RWPE2 (cell line): ENCODE measurements at places on chromosomes 6 and 20.
A peak's percentile ranks its signal among the peaks of the same experiment; 100 is the strongest.

DNA sequence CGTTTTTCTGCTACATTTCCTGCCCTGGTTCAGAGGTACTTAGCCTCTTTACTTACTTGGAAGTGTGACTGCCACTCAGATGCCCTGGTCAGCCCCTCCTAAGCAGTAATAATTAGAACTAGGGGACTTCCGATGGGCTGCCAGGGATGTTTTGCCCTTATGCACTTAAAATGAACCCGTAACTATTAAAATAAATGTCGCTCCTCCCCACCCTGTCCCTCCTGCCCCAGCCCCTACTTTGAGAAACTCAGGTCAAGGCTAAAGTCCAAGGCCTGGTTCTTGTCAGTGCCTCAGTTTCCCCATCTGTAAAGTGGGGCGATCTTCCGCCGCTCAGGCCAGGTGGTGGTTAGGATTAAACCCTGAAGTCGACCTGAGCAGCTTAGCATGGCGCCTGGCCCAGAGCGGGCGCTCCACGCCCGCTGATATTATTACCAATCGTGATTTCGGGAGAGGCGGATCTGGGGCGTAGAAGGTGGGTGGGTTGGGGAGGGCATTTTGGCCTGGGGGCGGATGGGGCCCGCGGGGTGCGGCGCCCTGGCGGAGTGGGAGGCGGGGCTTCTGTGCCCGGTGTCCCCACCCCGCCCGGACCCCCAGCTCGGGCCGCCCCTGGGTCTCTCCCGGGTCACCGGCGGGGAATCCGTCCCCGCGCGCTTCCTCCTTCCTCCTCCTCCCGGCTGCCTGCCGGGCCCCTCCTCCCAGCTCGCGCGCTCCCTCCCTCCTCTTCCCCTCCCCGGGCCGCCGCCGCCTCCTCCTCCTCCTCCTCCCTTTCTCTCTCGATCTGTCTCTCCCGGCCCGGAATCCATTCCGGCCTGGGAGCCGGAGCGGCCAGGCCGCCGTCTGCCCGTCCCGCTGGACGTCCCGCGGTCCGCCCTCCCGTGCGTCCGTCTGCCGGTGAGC is at the start of gene SRC:
Gene SRC (plus strand): TSS at position 802 of the 897 bp plus-strand sequence. CDS start 38,014 bp downstream, outside the sequence.
- DNase-seq, result peak; percentile 98

DNA sequence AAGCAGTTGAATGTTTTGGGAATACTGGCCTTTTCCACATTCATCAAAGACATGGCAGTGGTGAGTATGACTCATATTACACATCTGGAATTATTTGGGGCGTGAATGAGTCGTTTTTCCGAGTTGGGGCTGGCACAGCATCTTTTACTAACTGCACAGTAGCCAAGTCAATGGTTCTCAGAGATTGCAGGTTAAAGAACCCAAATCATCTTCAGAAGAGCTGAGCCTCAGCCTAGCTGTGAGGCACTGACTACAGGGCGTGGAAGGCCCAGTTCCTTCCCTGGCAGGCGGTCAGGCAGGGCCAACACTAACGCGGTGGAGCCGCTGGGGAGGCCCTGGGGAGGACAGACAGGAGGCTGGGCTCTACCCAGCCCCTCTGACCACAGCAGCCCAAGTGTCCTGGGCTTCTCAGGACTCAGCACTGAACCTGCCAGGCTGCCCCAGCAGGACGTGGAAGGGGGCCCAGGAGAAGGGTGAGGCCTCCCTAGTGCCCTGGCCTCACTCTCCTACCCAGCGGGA is 20.1 kb upstream of the HELZ2 start:
- DNase-seq, result peak; percentile 80

- no peak for DNase-seq
Measured at GRCh38 chr6:28810659-28811053, 113.1 kb downstream of the TRIM27 start.

DNA sequence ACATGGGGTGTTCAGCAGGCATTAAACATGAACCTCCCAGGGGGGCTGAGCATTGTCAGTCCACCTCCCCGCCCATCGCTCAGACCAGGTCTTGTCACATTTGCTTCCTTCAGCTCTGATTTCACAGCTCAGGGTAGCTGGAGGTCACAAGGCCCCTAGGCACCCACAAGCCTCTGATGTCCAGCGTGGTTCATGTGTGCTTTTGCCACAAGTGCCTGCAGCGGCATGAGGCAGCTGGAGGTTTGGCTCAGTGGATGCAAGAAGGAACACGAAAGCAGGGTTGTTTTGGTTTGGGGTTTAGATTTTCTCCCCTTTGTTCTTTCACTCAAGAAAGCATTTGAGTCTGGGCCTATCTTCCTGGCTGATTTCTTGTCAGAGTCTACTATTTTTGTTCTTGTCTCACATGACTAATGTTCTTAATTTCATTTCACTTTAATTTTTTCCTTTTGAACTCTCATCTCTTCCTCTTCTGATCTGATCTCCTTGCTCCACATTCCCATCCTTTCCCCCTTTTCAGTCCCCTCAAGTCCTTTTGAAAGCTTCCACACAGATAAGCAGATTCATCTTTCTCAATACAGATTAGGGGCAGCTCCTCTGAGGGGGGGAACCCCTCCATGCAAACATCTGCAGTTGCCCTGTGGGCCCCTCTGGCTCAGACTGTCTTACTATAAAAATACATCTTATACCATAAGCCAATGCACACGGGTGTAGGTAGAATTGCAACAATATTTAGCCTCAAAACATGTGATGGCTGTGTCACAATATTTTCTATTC is 68.1 kb upstream of the CEP85L start:
- no peak for DNase-seq

DNA sequence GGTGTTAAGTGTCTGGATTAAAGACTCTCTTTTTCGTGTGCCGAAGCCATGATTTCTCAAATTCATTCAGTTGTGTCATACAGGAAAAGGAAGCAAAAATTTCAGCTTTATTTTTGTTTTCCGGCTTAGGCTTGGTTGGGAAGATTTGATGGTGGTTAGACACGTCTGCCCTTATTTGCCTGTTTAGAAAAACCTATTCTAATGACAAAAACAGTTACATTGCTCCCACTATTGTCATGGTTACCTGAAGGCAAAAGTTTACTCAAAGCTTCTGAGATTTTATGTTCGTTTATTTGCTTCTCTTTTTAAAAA is 982 bp downstream of the DNAJC5 start:
- no peak for DNase-seq

GRCh38 chr6:5472571-5472970 is 211.3 kb downstream of the FARS2 start:
- DNase-seq, result no peak

DNA sequence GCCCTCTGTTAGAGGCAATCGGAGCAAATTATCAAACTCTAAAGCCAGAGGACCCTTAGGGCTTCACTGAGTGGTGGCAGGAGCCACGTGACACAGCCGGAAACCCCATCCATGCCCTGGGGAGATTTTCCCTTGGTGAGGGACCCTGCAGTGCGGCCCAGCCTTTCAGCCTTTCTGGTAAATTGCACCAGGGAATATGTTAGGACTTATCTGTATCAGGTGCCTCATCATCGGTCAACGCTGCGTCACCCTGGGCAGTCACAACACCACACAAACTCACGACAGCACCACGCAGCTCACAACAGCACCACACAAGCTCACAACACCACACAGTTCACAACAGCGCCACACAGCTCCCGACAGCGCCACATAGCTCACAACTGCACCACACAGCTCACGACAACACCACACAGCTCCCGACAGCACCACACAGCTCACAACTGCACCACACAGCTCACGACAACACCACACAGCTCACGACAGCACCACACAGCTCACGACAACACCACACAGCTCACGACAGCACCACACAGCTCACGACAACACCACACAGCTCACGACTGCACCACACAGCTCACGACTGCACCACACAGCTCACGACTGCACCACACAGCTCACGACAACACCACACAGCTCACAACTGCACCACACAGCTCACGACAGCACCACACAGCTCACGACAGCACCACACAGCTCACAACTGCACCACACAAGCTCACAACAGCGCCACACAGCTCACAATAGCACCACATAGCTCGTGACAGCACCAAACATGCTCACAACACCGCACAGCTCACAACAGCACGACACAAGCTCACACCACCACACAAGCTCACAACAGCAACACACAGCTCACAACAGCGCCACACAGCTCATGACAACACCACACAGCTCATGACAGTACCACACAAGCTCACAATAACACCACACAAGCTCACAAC is 199.0 kb downstream of the DLL1 start:
- DNase-seq, result no peak

- no peak for DNase-seq
Measured at GRCh38 chr6:33628401-33628964, 7.4 kb downstream of the ITPR3 start.

- DNase-seq, result no peak
Measured at GRCh38 chr20:58231683-58232082, 3.2 kb upstream of the ANKRD60 start.

- peak; percentile 27 for DNase-seq
Measured at GRCh38 chr20:53828088-53828681, 234.5 kb upstream of the ZNF217 start.

- DNase-seq, result no peak
Measured at GRCh38 chr6:140784573-140784972, 1348.2 kb upstream of the GJE1 start.

DNA sequence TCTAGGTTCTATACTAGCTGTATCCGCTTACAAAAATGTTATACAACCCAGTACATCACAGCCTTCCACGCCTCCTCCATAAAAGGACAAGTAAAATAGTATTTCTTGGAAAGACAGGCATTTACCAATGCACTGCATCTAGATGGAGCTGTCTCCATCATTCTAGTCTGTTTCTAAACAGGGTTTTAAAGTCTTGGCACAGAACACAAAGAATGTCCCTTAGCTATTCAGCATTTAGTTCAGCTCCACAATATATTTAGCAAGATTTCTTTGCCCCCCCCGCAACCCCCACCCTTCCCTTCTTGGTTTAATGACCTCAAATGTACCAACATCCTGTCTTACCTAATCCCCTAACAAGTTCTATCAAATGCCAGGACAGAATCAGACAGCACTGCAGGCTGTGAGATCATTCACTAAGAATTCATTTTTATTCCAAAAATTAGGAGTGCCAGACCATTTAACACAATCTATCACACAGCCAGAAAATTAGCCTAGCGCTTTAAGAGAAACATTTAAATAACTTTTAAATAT is 198.6 kb downstream of the BACH2 start:
- DNase-seq, result peak; percentile 77

DNA sequence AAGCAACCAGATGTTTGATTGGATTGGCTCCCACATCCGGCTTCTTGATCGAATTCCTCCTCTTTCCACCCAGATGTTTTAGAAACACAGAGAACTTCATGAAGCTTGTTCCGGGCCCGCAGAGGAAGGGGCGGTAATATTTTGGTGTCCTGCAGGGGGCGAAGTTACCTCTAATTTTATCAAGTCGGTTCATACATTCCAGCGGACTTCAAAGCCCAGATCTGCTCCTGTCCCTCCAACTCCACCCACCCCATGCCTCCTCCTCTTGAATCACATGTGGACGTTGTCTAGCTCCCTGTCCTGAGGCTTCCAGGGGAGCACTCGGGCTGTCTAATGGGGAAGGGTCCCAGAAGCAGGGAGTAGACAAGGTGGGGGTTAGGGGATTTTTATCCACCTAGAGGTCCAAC is 2.9 kb upstream of the BMP6 start:
- no peak for DNase-seq

DNA sequence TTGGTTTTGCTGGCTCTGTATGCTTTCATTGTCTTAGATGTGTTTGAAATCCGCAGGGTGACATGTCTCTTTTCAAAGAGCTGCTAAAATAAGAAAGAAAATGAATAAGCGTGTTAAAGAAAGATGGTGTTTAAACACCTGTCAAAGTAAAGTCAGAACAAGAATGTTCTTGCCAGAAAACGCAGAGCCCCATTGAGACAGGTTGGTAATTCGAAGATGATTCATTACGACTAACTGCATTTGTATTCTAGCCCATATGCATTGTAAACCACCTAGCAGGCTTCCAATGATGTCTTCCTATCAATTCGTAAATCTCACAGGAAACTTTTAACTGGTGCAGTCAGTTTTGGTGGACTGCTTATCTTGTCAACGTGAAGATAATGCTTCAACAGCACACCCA is 16.8 kb downstream of the PHACTR2 start:
- DNase-seq, result no peak

GRCh38 chr6:110643175-110643574 is 166.8 kb upstream of the SLC22A16 start:
- no peak for DNase-seq

DNA sequence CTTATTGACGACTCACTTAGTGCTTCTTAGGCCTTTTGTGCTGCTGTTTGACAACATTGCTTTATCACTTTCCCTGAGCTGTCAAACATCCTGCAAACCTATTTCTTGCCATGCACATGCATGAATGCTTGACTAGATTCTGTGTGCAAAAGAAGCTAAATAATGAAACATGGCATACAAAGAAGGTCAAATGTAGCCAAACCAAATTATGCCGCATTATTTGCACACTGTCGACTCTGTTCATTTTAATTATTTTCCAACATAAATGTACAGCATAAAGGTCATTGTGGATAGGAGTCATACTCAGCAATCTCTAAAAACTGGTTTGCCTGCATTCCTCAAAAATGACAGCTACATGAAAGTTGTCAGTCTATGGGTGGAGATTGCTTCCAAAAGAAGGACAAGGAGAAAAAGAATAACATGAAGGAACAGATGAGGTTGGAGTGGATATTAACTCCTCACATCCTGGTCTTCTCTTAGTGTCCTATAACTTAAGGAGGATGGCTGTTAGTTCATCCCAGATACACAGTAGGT is 123.1 kb upstream of the STXBP5 start:
- DNase-seq, result no peak

DNA sequence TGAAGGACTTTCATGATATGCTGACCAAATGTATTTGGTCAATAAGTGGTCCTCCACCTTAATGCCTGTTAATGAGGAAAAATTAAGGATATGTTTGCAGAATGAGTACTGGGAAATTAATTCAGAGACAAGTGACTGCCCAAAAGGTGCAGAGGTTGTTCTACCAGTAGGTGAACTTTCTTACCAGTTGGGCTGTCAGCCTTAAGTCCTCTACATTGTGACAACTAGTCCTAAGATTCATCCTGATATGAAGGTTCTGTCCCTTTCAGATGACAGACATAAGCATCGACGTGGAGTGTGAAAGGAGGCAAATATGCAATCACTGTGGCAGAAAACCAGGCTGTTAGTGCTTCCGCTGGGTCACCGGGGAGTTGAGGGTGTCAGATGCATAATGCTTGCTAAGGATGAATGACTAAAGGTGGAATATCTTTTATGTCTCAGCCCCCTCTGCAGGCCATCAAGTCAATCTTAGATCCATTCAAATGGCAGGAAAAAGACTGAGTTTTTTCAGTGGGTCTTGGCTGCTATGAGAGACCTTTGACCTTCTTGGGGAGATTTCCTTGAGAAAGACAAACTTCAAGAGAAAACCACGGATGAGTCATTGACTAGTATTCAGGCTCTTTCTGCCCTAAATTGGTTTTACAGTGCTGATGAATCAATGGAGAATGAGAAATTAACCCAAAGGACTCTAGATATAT is 226.0 kb downstream of the TPBG start:
- no peak for DNase-seq

- DNase-seq, result no peak
Measured at GRCh38 chr6:133034509-133035206, 206.5 kb upstream of the EYA4 start.
